ENCODE measurements at places on chromosomes 1 and 21. TPM values are rescaled to one million over a fixed set of nuclear protein-coding genes. Genes with fewer than 3 reads are reported as not detected.

- DNase-seq, result no peak
These were observed 19.1 kb downstream of the RCSD1 start for GRCh38 chr1:167648978-167649744.

DNA sequence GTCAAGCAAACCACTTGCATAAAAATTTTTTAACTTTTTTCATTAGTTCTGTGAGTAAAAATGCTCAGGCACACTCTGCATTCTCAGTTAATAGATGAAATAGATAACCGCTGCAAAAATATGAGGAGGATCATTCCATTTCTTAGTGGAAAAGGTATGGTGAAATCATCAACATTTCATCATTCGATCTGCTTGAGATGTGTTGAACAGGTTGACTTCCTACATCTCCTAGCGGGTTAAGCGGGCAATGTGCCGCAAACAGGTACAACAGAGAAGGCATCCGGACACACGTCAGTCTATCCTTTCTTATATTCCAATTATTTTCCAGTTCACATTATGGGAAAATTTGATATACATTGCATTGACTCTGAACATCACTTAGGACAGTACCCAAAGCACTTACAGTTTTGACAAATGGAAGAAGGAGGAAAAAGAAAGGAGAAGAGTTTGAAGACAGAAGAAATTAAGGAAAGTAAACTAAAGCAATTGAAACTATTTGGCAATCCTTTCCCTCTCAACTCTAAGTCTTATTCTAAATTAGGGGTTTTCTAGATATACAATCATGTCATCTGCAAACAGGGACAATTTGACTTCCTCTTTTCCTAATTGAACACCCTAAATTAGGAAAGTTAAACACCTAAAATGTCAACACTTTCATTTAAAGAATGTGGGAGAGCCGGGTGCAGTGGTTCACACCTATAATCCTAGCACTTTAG, 33.5 kb downstream of the NIBAN1 start:
- no peak for DNase-seq

Gene PADI1
- total RNA-seq, result not detected

- DNase-seq, result no peak
These were observed 446.9 kb downstream of the NEGR1 start for GRCh38 chr1:71835442-71835813.

Gene DYRK3
- 1.2 TPM for total RNA-seq

- DNase-seq, result no peak
These were observed 38.2 kb downstream of the SLC19A1 start for GRCh38 chr21:45504021-45504515.

Gene CSMD2
- 0.45 TPM for total RNA-seq

GRCh38 chr1:5885471-5886139, 106.6 kb downstream of the NPHP4 start:
- no peak for DNase-seq

Gene BTBD19
- total RNA-seq, result 4.1 TPM

- DNase-seq, result peak; percentile 51
These were observed 53.8 kb downstream of the SERBP1 start for GRCh38 chr1:67376381-67376780.

GRCh38 chr1:2379733-2380404, 11.5 kb downstream of the MORN1 start:
- no peak for DNase-seq

DNA sequence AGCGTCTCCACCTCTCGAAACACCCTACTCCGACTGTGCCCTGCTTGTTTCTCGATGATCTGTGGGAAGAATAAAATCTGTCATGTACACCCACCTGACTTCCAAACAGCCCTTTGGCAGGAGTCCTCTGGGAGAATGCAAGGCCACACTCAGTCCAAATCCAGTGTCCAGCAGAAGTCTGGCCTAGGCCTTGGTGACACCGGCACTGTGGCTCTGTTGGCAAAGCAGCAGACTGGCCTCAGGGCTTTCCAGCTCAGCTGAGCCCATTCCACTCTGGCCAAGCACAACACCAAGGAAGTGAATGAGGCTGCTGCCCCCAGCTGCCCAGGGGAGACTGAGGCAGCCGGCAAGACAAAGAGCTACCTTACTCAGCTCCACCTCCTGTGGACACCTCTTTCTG, 25.1 kb upstream of the KNCN start:
- no peak for DNase-seq

GRCh38 chr1:183674339-183674738, 21.2 kb upstream of the APOBEC4 start:
- DNase-seq, result no peak

- DNase-seq, result no peak
These were observed 76.6 kb upstream of the EFHD2 start for GRCh38 chr1:15332952-15333715.
